ENCODE measurements at places on chromosomes 2 and 18.
A peak's percentile ranks its signal among the peaks of the same experiment; 100 is the strongest.

- DNase-seq, result no peak
Observed at GRCh38 chr2:225114786-225115323, 72.6 kb upstream of the DOCK10 start.

GRCh38 chr2:195696012-195696411 lies 39.0 kb downstream of the SLC39A10 start:
- no peak for DNase-seq

DNA sequence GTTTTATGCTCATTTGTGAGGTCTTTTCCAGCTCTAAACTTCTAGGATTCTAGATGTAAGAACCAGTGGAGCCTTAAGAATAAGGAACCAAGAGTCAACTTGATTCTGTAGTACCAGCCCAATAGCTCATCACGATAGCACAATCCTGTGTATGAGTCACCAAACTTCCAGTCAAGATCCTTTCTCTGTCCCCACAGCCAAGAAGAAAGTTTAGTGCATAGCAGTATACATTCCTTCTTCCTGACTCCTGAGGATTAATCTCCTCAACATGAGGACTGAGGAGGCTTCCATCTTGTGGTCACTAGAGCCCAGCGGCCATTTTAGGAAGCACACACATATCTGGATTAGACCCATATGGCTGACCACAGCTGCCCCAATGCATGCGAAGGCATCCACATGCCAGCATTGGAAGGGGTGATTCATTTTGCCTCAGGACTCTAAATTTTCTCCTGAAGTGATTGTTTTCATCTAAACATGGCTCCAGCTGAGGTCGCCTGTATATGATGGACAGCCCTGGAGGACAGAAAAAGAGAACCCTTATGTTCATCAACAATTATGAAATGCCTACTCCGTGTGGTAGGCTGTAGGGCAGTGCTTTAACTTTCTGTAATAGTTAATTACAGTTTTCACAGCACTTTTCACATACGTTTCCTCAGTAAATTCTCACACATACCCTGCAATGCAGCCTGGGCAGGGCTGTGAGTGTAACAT lies 53.5 kb downstream of the RASGRP3 start:
- DNase-seq, result peak; percentile 87

DNA sequence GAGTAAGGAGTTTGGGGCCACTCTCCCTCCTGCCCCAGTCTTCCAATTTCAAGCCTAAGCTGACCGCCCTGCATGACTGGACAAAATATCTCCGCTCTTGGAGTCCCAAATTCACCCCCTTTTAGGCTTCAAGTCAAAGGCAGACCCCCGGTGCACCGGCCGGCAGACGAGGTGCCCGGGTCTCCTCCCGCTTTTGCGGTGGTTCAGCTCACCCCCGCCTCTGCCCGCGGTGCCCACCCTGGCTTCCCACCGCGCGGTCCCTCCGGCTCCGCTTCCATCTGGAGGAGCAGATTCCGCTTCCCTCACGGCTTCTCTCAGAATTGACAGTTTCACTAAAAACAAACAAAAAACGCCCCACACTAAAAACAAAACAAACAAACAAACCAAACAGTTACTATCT lies 56.5 kb downstream of the SERPINB8 start:
- no peak for DNase-seq

DNA sequence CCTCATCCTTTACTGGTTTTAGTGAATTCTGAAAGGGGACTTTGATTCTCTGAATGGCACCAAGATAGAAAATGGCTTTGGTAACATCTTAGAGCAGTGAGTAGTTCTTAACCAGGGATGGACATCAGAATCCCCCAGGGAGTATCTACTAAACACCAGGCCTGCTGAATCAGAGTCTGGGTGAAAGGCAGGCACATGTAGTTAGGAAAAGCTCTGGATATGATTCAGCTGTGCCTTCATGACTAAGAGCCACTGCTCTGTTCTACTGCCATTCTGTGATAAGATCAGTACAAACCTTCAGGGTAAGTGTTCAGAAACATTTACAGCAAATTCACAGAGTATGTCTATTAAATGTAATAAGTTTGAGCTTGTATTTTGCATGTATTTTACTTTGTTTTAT lies 46.2 kb upstream of the B3GNT2 start:
- DNase-seq, result peak; percentile 88

DNA sequence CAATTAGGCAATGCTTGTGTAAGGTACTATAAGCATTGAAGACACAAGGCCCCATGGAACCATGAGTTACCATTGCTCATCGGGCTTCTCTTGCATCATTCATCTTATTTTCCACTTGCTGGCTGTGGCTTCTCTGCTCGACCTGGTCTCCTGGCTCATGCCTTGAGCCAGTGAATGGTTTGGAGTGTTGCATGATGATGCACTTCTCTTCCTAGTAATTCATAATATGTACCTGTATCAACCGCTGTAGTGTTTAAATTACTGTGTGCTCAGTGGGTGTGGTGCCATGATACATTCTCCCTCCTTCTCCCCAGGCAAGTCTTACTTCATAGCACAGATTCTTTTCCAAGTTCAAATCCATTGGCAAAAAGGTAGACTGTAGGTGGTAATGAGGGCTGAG lies 66.8 kb downstream of the ABCA12 start:
- no peak for DNase-seq

DNA sequence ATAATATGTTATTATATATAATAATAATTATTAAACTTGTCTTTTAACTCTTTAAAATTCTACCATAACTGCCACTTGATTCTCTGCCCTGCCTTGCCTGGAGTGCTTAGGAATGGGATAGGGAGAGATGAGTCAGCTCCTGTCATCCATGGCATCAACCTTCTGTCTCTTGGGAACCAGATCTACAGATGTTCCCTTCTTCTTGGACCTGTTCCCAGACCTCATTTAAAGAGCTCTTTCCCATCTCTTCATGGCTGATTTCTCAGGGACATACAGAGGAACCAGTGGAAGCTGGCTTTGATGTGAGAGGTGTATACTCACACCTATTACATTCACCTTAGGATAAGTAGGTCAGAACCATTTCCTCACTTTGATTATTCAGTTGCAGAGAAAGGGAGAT lies 155.3 kb upstream of the MYO3B start:
- peak; percentile 68 for DNase-seq

DNA sequence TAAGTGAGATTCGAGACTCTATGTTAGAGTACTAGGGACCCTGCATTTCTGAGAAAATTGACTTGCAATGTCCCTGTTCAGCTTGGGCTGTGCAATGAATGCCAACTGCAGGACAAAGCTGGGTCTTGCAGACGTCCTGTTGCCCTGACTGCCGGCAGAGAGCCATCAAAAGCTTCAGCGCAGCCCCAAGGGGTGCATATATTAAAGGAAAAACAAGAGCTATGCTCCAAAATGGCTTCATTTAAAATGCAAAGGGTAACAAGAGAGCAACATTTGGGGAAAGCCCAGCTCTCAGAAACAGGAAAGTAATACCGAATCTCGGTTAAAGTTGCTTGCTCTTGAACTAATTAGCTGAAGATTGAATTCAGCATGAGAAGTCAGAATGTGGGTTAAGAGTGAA lies 110.9 kb upstream of the PNPT1 start:
- DNase-seq, result no peak

- DNase-seq, result no peak
Observed at GRCh38 chr2:3645745-3646389, 12.1 kb upstream of the ALLC start.

- no peak for DNase-seq
Observed at GRCh38 chr2:12594590-12594989, 122.1 kb upstream of the TRIB2 start.

- DNase-seq, result peak; percentile 17
Observed at GRCh38 chr2:179344280-179344964, 79.8 kb upstream of the SESTD1 start.

GRCh38 chr2:120005834-120006521 lies 6.9 kb upstream of the EPB41L5 start:
- no peak for DNase-seq

DNA sequence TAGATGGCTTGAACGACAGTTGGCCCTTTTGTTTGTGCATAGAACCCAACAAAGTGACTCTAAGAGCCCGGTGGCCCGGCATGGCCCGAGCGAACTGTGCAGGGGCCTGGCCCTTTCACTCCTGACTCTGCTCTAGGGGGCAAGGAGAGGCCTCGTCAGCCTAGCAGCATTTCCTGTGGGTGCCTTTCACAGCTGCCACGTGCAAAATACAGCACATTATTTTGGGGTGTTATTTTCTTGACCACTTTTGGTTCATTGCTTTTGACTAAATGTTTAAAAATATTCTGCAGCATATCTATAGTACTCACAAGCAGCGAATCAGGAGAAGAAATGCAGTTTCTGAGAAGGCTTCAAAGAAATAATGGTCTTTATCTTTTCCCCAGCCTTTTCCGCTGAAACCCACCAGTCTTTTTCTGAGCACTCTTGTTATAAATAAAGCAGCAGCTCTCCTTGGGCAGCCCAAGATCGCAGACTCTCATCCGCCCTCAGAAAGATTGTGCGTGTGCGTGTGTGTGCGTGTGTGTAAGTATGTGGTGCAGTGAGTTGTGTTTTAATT lies 31.3 kb downstream of the DGKD start:
- DNase-seq, result no peak

DNA sequence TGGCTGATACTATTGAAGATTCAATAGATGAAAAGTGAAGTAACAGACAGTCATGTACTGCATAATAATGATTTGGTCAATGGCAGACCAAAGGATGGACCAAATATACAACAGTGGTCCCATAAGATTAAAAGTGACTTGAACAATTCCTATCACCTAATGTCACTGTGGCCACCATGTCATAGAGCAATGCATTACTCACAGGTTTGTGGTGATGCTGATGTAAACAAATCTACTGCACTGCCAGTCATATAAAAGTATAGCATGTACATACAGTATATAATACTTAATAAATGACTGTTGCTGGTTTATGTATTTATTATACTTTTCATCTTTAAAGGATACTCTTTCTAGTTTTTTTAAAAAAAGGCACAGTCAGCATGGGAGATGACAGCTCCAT lies 99.9 kb downstream of the USP34 start:
- no peak for DNase-seq

- DNase-seq, result no peak
Observed at GRCh38 chr2:44352510-44352909, 8.8 kb downstream of the PREPL start.

GRCh38 chr2:219658196-219658846 lies 30.9 kb downstream of the SLC4A3 start:
- DNase-seq, result peak; percentile 65

GRCh38 chr2:66462501-66462825 lies 27.5 kb downstream of the MEIS1 start:
- no peak for DNase-seq

GRCh38 chr2:119753930-119754321 lies 5.8 kb upstream of the PTPN4 start:
- DNase-seq, result no peak

- peak; percentile 50 for DNase-seq
Observed at GRCh38 chr2:237978058-237978712, 11.4 kb downstream of the UBE2F start.

- no peak for DNase-seq
Observed at GRCh38 chr2:7031547-7032245, 114.5 kb downstream of the RNF144A start.

DNA sequence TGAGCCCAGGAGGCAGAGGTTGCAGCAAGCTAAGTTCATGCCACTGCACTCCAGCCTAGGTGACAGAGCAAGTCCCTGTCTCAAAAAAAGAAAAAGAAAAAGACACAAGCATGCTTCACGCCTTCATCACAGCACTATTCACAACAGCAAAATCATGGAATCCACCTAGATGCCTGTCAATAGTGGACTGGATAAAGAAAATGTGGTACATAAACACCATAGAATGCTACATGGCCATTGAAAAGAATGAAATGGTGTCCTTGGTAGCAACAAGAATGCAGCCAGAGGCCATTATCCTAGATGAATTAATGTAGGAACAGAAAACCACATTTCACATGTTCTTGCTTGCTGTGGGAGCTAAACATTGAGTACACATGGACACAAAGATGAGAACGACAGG lies 392.6 kb downstream of the EIPR1 start:
- DNase-seq, result no peak

DNA sequence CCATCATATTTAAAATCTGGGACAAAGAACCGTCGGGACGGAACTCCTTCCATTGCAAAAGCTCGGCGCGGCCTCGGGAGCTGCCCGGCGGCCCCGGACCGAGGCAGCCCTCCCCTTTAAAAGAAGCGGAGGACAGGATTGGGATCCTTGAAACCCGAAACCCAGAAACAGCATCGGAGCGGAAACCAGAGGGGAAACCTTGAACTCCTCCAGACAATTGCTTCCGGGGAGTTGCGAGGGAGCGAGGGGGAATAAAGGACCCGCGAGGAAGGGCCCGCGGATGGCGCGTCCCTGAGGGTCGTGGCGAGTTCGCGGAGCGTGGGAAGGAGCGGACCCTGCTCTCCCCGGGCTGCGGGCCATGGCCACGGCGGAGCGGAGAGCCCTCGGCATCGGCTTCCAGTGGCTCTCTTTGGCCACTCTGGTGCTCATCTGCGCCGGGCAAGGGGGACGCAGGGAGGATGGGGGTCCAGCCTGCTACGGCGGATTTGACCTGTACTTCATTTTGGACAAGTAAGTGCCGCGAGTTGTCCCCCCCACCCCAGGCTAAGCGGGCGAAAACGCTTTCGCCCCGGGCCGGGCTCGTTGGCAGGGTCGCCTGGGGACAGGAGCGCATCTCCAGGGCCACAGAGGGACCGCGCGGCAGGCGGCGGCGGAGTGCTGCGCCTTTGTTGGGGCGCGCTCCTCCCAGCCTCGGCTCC lies at the start of gene ANTXR1:
Gene ANTXR1, plus strand, starts transcription at position 38 of the 698 bp plus-strand sequence. Its CDS starts 321 bp downstream, at position 359.
- peak; percentile 87 for DNase-seq

- no peak for DNase-seq
Observed at GRCh38 chr2:68118816-68119215, 38.9 kb upstream of the PNO1 start.

GRCh38 chr2:71603851-71604725 lies 150.7 kb downstream of the DYSF start:
- no peak for DNase-seq

GRCh38 chr2:126699716-126700581 lies 44.0 kb downstream of the GYPC start:
- DNase-seq, result no peak

GRCh38 chr2:241126771-241127202 lies 22.5 kb downstream of the PASK start:
- DNase-seq, result no peak

DNA sequence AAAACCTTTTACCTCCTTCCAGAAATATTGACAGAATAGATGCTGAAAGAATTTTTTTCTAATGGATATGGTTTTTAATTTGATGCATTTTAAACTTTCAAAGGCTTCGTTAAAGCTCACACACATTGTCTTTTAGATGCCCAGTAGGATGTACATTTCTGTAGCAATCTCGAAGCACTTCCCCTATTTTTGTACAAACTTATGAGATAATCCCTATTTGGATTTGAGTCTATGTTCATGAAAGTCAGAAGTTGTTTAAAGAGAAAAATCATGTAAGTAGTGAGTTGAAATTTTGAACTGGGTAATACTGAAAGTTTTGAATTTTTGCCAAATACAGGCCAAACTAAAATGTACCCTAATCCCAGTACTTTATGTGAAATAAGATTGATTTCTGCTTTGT lies 38.1 kb upstream of the MMADHC start:
- DNase-seq, result no peak

- DNase-seq, result no peak
Observed at GRCh38 chr18:80253236-80253635, 5.9 kb upstream of the PARD6G start.

Measured in GM03348 (cell line).